ENCODE measurements at places on chromosomes 1 and 21.
A peak's percentile ranks its signal among the peaks of the same experiment; 100 is the strongest.

- DNase-seq = no peak
Measured at GRCh38 chr1:180931529-180931928, 18.8 kb downstream of the KIAA1614 start.

DNA sequence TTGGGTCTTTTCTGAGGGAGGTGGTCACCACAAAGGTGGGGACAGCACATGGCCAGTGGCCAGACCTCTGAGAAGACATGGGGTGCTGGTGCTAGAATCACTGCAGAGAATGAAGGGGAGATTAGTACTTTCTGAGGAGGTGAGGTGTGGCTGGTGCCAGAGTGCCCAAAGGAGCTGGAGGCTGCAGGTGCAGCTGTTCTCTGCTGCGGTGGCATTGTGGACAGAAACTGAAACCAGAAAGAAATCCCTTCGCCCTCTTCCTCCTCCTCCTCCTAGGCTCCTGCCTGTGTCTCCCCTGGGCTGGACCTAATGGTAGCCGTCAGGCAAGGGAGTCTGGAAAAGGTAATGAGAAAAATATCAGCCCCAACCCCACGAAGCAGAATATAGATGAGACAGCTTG lies 261.7 kb downstream of the TM2D1 start:
- DNase-seq = no peak

GRCh38 chr1:41864471-41865040 lies 54.2 kb downstream of the HIVEP3 start:
- no peak for DNase-seq

DNA sequence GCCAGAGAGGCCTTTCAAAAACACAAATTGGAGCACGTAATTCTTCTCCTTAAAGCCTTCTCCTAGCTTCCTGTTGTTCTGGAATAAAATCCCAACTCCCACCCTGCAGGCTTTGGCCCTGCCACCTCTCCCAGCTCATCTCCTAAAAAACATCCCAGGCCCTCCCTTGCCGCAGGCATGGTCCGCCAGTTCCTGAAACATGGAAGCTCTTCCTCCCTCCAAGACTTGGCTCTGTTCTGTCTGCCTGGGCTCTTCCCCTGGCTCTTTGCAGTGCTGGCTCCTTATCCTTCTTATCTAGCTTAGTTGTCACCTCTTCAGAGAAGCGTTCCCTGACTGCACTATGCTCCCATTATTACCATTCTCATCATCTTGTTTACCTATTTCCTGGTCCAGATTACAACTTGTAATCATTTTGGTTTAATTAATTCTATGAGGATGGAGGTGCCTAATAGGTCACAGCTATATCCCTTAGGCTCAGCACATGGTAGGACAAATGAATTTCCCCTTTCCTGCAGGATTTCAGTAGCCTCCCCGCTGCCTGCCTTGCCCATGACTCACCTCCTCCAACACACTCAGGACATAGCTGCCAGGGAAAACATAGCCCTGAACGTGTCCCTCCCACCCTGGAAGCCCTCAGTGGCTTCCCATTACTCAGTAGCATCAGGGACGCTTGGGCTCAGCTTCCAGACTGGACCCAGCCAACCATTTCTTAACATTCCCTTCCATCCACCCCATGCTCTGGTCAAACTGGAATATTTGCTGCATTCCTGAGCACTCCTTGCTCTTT lies 15.7 kb upstream of the IGSF21 start:
- DNase-seq = peak; percentile 26

GRCh38 chr1:241749041-241749944 lies 97.2 kb downstream of the WDR64 start:
- DNase-seq = peak; percentile 3

DNA sequence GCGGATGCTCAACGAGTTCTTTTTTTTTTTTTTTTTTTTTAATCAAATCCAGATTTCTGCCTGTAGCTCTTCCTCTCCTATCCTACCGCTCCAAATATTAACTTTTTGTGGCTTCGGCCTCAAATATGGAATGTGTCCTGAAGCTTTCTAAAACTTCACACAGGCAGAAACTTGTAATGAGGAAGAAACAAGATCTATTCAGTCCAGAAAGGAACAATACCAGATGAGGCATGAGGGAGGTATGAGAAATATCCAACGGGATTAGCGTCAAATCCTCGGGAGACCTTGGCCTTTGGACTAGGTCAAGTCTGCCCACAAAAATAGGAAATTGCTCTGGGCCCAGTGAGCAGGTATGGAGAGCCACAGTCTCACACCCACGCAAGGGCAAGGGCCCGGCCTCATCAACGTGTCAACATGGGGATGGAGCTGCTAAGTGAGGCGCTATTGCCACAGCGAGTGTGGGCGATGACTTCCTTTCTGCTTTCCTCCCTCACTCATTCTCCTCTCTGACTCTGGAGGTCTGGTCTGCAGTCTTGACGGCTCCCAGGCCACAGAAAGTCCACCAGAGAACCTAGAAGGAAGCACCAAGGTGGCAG lies 66.6 kb downstream of the BCAR3 start:
- DNase-seq = peak; percentile 56

GRCh38 chr1:228334226-228334935 lies 72.3 kb downstream of the TRIM11 start:
- no peak for DNase-seq

DNA sequence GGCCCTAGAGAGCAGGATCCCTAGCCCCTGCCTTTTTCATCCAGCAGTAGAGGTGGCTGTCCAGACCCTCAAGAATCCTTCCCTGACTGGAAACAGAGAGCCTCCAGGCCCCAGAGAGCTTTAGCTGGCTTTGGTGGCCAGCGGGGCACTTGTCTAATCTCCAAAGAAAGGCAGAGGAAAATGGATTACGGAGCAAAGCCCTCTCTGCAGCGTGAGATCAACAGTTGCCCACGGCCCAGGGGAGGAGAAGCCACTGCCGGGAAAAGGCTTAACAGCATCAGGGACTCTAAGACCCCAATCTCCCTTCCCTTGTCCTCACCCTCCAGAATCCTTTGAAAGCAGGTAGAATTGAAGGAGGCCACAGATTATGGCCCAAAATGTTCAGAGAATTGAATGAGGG lies 35.8 kb upstream of the GRIK3 start:
- DNase-seq = no peak

GRCh38 chr1:15412843-15413242 lies 3.2 kb downstream of the EFHD2 start:
- no peak for DNase-seq

- DNase-seq = no peak
Measured at GRCh38 chr1:100213141-100213540, 35.1 kb upstream of the LRRC39 start.

GRCh38 chr1:219227360-219228057 lies 53.8 kb downstream of the LYPLAL1 start:
- DNase-seq = no peak

GRCh38 chr1:191125950-191126349 lies 648.3 kb upstream of the BRINP3 start:
- DNase-seq = no peak

DNA sequence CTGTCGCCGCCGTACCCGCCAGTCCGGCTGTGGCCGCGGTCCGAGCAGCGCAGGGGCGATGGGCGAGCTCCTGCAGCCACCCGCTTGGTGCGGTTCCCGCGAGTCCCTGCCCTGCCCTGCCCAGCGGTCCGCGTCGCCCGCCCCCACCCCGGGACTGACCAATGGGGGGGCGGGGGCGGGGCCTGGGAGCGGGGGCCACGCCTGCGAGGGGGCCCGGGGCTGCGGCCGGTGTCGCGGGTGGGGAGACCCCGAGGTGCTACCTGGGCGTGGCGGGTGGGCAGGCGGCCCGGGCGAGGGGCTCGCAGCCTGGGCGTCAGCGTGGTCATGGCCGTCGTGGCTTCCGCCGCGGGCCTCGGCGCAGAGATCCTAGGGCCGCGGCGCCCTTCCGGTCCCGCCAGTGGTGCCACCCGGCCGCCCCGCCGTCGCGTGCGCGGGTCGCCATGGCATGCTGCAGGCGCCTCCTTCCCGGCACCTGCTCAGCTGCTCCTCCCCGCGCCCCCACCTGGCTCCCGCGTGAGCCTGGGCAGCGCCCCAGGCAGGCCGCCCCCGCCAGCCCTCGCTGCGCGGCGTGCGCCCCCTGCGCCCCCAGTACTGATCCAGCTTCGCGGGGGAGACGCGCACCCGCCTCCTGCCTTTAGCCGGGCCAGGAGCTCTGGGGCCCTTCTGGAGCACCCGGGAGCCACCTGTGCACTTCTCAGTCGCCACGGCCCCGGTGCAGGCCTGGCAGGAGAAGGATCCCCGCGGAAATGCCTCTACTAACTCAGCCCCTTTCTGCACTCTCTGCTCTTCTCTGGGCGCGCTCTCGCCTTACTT lies at the start of gene BMP8B:
Gene BMP8B, minus strand, starts transcription at position 108 of the 813 bp plus-strand sequence. CDS start 380 bp downstream, outside the sequence.
- no peak for DNase-seq

DNA sequence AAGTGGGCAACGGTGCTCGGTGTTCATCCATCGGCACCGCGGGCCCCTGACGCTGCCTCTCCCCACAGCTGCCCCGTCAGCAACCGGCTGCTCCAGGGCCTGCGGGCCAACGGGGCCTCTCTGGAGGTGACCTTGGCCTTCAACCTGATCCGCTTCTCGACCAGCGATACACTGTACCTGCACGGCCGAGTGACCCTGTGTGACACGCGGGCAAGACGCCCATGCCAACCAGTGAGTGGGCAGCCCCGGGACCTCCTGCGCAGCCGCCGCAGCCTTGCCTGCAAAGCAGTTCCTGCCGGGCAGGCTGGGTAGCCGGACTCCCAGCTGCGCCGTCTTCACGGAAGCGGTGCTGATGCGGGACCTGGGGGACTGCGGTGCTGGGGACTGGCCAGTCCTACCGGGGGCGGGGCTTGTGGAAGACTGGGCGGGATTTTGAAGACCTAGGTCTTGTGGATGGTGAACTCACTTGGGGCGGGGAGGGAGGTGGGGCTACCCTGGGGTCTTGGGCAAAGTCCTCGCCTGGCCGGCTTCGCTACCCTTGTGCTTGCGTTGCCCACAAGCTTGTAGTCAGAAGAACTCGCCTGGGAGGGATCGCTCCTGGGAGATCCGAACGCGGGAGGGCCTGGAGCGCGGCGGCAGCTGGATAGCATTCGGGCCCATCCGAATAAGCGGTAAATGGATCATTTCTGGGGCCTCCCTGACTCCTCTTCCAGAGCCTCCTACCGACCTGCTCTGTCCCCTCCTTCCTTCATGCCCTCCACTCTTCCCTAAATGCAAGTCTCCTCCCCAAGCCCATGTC lies 8.8 kb upstream of the CEP85 start:
- peak; percentile 7 for DNase-seq

GRCh38 chr1:196649990-196650389 lies 1.9 kb upstream of the CFH start:
- no peak for DNase-seq

DNA sequence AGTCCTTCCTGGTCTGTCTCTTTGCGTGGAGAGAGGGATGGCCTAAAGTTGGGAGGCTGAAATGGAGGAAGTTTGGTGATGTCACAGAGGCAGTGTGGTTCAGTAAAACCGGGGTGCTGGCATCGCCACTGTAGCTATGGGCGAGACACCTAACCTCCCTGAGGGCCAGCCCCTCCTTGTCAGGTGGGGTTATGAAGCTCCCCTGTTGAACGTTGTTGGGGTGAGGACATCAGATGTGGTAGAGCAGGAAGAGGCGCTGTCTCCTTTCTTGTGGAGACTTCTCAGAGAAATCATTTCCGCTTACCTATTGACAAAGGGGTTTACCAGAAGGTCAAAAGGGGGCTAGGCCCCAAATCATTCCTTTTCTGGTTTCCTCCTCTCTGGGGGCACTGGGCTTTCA lies 294.7 kb downstream of the SIPA1L2 start:
- no peak for DNase-seq

GRCh38 chr1:228082918-228083870 lies 686 bp downstream of the ARF1 start:
- DNase-seq = no peak

- DNase-seq = no peak
Measured at GRCh38 chr1:108699375-108700332, 7.5 kb downstream of the PRPF38B start.

DNA sequence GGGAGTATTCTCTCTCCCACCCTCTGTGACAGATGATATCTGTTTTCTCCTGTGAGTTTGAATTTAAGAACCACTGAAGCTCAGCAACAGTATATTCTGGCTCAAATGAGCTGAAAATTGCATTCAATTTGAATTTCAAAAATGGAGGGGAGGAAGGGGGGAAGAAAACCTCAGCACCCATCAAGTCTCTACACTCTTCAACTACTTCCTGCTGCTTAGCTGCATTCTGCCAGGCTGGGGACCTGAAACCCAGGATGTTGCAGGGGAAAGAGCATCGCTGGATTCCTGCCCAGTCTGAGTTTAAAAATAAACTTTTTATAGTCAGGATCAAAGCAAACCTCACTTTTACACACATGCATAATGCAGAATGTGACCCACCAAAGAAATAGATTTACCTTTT lies 214.3 kb upstream of the ESRRG start:
- no peak for DNase-seq

- DNase-seq = no peak
Measured at GRCh38 chr1:220701974-220702373, 11.8 kb downstream of the C1orf115 start.

GRCh38 chr1:115201598-115201997 lies 112.3 kb upstream of the TSPAN2 start:
- no peak for DNase-seq

DNA sequence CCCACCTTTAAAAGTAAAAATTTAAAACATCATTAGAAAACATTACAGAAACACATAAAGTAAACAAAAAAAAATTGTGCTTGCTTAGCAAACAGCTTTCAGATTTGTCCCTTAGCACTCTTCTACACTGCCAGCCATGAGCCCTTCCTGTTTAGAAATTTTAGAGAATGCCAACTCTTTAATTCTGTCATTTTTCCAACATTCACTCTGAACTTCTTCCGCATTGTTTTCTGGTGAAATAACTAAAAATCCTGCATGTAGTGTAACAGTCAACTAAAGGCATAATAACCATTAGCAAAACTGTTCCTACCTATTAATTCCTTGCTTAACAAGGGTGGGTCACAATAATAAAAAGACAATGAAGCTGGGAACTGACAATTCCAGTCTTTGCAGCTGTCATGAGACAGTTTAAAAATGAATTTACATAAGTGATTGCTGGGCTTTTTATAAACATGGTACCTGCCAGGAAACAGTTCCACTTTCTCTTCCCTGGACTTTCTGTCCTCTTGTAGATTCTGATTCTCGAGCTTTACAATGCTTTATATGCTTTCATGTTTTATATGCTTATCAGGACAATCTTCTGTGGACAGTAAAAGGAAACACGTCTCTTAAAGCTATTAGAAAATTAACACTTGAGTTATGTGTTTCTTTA lies 19.0 kb downstream of the GNG12 start:
- no peak for DNase-seq

- DNase-seq = no peak
Measured at GRCh38 chr1:173164178-173164577, 43.0 kb downstream of the TNFSF4 start.

GRCh38 chr21:41403331-41403730 lies 22.7 kb upstream of the MX1 start:
- DNase-seq = no peak

DNA sequence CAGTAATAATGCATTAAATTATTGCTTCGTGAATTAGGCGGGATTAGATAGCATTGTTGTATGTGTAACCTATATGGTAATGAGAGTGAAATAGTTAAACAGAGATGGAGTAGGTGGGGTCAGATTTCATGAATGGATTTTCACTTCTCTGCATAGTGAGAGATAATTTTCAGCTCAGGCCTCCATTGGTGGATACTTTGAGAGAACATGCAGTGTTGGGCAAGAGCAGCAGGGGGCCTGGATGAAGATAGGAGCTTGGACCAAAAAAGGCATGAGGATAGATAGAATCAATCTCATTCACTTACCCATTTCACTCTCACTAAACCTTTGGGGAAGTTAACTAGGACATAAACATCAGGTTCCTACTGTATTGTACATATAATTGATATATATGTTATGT lies 39.5 kb upstream of the C1orf87 start:
- DNase-seq = no peak

- no peak for DNase-seq
Measured at GRCh38 chr21:26020081-26020480, 150.5 kb downstream of the APP start.
